Hematopoietic multipotent progenitor cell treated with erythropoietin and hydrocortisone succinate and interleukin-3 and kit ligand, for 6 days (in vitro differentiated cells): ENCODE measurements at places on chromosomes 6 and 20.
A peak's percentile ranks its signal among the peaks of the same experiment; 100 is the strongest.

DNA sequence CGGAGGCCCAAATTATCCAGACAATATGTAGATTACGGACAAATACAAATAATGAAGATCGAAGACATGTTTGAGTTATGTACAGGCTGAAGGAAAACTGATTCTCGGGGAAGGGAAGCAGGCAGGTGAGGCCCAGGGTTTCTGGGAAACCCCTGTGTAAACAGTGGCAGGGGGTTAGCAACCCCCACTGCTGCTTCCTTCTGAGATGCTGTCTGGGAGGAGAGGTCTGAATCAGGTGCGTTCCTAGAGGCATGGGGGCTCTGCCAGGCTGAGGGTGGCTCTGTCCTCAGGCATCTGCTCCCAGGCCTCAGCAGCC, 7.2 kb upstream of the MDGA1 start:
- DNase-seq: no peak

DNA sequence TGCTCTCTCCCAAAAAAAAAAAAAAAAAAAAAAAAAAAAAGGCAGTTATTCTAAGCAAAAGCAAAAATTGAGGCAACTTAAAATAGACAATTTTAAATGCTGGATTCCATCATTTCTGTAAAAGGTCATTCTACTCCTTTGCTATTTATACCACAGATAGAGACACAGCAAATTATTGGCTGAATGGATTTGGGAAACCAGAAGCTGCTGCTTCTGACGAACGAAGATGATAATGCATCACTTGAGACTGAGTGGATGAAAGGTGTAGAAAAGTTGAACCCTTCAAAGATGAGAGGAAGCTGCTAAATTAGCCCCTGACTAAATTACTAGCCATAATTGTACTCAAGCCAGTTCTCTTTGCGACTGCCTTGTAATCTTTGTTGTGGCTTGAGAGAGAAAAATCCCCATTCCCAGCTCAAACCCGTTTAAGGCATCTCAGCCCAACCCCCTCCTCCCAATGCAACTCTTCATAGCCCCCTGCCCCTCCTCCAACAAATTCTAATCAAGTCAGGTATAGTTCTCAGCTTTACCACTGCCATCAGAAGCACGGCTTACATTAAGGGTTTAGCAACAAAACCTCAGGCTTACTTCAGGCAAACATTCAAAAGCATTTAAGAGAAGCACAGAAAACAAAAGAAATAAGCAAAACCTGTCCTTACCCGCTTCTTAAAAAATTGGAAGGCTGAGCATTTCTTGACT, 1.0 kb downstream of the SGK1 start:
- DNase-seq: peak; percentile 12

GRCh38 chr6:166814390-166814789, 142.0 kb downstream of the RNASET2 start:
- DNase-seq: no peak

DNA sequence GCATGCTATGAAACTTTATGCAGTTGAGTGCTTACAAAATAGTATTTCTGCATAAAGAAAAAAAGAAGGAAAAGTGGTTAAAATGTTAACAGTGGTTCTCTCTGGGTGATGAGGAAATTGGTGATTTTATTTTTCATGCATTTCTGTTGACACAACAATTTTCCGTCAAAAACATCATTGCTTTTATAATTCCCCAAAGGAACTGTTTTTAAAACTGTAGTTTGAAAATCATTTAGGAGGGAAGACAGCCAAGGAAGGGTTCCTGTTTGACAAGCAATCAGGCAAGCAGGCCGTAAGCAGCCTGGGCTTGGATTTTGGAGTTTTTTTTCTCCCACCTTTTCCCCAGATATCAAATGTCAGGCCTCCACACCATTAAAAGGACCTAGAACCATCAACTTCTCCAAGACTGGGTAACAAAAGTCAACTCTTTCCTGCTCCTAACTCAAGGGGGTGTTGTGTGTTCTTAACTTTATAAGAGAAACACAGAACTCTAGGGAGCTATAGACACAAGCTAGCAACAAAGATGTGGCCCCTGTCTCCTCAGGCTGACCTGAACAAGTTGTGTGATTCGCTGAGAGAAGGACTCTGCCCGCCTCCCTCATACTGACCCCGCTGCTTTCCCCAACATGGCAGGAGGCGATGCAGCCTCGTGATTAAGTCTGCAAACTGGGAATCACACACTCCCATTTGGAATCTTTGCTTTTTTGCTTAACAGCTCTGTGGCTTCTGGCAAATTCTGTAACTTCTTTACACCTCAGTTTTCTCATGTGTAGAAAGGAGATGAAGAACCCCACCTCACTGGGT, 146.6 kb downstream of the BCAS1 start:
- DNase-seq: no peak

- DNase-seq: no peak
These were observed 113.7 kb upstream of the DTNBP1 start for GRCh38 chr6:15776458-15776980.

- no peak for DNase-seq
These were observed 6.6 kb downstream of the ECI2 start for GRCh38 chr6:4128748-4129147.

DNA sequence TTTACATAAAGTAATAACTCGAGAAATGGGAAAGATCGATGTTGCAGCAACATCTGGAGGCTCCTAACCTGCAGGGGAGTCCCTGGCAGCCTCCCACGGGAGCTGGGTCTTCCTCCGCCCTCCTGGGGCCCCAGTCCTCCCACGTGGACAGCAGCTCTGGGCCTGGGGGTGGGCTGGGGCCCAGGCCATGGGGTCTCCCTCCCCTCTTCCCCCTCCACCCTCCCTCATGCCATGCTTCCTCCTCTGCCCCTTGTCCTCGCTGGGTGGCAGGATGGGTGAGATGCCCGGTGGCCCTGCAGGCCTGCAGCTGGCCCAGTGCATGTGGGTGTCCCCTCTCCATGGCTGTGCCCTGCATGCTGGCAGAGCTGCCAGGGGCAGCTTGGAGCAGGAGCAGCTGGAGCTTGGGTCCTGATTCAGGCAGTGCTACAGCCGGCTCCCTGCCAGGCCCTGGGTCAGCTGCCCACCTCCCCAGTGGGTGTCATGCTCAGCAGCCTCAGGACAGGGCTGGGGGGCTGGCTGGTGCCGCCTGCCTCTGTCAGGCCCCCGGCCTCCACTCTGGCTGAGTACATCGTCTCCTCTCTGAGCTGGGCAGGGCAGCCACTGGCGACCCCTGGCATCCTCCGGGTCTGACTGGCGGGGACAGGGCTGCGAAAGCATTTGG, 48.9 kb upstream of the BHLHE23 start:
- DNase-seq: no peak

DNA sequence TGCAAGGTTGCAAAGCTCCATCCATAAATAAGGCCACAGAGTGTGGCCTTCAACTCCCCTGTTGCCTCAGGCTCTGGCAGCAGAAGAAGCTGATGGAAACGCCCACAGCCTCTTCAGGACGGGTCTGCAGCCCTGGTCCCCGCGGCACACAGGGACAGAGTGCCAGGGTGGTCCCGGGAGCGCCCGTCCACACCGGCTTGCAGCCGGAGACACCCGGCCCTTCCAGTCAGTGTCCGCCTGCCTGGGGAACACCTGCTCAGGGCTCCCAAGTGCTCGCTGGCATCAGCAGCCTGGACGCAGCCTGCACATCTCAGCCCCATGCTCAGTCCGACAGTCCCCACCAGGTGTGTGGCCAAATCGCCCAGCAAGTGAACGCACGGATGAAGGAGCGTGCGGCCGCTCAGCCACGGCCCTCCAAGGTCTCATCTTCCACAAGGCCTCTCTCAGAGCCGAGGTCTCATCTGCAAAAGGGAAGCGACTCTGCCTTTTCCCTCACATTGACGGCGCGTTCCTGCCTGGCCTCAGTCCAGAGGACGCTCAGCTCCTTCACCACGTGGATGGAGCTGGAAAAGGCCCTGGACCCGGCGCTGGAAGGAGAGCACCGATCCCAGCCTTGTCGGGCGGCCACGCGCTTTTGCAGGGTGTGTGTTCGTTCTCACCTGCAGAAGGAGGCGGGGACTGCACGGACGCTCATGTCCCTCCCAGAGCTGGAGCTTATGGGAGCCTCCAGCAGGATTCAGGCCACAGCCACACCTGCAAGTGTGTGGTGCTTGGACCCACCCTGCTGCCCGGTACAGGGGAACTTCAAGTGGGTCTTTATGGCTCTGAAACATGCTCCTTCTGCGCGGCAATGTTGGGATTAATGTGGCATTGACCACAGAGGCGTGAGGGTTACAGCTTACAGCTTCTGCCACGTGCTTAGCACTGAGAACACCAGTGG, 180.4 kb downstream of the DLL1 start:
- no peak for DNase-seq

- no peak for DNase-seq
These were observed 2.0 kb downstream of the CST5 start for GRCh38 chr20:23877524-23877923.

DNA sequence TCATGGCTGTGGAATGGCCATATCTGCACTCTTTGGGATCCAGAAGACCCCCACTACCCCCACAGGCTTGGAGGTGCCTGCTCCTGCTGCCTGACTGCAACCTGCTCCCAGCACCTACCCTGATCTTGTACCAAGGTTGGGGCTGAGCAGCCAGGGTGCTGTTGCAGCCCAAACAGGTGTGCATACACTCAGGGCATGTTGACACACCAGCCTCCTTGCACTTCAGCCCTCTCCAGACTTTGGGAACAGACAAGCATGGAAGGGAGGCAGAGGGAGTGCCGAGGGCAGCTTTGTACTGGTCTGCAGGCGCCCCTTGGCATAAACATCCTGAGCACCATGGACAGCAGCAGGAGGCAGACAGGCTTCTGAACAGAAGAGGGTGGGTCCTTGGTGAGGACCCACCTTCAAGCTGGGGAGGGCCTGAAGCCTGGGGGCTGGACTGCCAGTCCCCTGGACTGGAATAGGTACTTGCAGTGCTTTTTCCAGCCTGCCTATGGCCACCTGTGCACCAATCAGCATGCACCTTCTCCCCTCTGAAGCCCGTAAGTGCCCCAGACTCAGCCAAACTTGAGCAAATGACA, 1675.8 kb downstream of the HACE1 start:
- DNase-seq: no peak

- peak; percentile 81 for DNase-seq
These were observed 995 bp upstream of the GSTA4 start for GRCh38 chr6:52995913-52996645.

GRCh38 chr6:113924312-113924723, 46.6 kb downstream of the HDAC2 start:
- no peak for DNase-seq

DNA sequence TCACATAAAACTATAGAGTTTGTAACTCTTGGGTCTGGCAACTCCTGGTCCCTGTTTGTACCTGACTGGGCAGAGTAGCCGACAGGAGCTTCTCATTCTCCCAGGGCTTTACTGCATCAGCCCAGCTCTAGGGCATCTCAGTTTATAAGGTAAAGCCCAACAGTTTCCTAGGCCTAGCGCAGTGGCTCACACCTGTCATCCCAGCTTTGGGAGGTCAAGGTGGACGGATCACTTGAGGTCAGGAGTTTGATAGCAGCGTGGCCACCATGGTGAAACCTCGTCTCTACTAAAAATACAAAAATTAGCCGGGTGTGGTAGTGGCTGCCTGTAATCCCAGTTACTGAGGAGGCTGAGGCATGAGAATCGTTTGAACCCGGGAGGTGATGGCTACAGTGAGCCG, 47.8 kb downstream of the ATP9A start:
- no peak for DNase-seq

DNA sequence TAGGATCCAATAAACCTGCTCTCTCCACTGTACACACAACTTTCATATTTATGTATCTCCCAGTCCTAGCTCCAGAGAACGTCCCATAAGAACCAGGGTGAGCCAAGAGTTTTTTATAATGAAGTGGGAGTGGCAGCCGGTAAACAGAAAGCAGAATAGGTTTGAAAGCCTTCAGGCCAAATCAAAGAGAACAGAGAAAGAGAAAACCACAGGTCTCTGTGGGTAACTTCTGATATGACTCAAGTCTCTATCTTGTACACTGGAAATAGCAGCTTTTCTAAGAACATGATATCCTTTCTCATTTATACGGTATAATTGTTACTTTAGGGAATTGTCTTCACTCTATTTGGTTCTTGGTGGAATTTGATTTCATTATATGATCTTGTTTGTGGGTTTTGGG, 273.6 kb downstream of the PACRG start:
- no peak for DNase-seq

- DNase-seq: peak; percentile 76
These were observed 9.3 kb upstream of the TRAF3IP2 start for GRCh38 chr6:111614833-111615582.
